Endothelial cell of umbilical vein (primary cell): ENCODE measurements at places on chromosomes 13 and 19. TPM values are rescaled to one million over a fixed set of nuclear protein-coding genes. Genes with fewer than 3 reads are reported as not detected.

Gene JSRP1
- not detected in 2 replicates for total RNA-seq

Gene PET100
- total RNA-seq, result 162 and 172 TPM in 2 replicates

DNA sequence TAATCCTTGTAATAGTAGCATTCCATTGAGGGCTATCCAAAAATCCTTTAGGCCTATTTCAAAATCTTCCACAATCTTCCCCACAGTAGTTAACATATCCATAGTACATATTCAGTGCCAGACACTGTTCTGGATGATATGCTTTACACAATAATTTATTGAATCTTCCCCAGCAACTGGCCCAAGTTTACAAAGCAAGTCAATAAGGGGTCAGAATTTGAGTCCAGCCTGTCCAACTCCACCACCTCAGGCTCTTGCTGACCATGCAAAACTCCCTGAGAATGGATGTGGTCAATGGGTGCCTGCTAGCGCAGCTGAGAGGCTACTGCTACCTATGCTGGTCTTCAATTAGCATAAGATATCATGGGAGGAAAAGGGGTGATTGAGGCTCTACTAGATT is 529.6 kb downstream of the FGF9 start:
- H3K27ac ChIP-seq, result no peak overlapping the region
- H3K27me3 ChIP-seq, result no peaks in the 10 kb centered on the region
- no peak for DNase-seq
- no peaks in the 10 kb centered on the region for H3K4me1 ChIP-seq
- H3K36me3 ChIP-seq, result no peaks in the 10 kb centered on the region
- no peak overlapping the region for H3K4me3 ChIP-seq

DNA sequence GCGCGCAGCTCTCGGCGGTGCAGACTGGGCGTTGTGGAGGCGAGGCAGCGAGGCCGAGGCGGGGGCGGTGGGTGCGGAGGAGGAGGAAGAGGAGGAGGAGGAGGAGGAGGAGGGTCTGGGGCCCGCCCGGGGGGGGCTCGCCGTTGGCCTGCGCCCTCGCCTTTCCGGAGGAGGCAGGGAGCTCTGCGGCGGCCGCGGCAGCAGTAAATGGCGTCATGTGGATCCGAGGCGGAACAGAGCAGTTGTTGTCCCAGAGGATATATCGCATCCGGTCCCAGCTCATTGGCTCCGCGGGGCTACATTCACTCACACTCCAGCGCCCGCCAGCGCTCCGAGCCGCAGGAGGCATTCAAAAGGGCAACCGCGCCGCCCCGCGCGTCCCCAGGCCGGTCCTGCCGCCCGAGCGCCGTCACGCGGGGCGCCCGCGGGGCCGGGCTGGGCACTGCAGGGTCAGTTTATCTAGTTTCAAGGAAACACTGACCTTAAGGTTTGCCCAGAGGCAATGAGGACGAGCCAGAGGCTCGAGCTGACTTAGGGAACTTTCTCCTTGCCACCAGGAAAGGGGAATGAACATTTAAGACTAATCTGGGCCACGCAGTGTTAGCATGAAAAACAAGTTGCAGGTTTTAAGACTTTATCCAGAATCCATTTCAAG is at the start of gene SPRY2:
SPRY2 (minus strand) TSS at position 26 of the 655 bp plus-strand sequence. CDS start 3,421 bp downstream, outside the sequence.
- H3K36me3 ChIP-seq, result peaks cover 6% of the 10 kb centered on the region
- H3K4me1 ChIP-seq, result peaks cover 32% of the 10 kb centered on the region
- peak within 1 kb of the TSS; percentile 97 for H3K27ac ChIP-seq
- H3K27me3 ChIP-seq, result no peaks in the 10 kb centered on the region

GRCh38 chr19:46426506-46427162 is 2.1 kb downstream of the PNMA8C start:
- H3K36me3 ChIP-seq, result no peaks in the 10 kb centered on the region
- peaks cover 34% of the 10 kb centered on the region for H3K27me3 ChIP-seq
- H3K4me1 ChIP-seq, result peaks cover 6% of the 10 kb centered on the region
- DNase-seq, result peak; percentile 36

DNA sequence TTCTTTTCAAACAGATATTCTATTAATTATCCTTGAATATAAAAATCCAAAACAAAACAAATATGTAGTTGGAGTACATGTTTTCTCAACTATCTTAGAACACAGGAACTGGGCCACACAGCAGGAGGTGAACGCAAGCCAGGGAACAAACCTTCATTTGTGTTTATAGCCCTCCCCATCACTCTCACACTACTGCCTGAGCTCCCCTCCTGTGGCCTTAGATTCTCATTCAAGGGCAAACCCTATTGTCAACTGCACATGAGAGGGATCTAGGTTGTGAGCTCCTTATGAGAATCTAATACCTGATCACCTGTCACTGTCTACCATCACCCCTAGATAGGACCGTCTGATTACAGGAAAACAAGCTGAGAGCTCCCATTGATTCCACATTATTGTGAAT is 427.1 kb upstream of the PRR20A start:
- H3K4me1 ChIP-seq, result peaks cover 4% of the 10 kb centered on the region
- no peaks in the 10 kb centered on the region for H3K27me3 ChIP-seq
- H3K27ac ChIP-seq, result no peak overlapping the region
- H3K36me3 ChIP-seq, result no peaks in the 10 kb centered on the region
- no peak for DNase-seq

GRCh38 chr13:109816112-109816807 is 29.9 kb upstream of the IRS2 start:
- no peaks in the 10 kb centered on the region for H3K27me3 ChIP-seq
- no peak overlapping the region for H3K27ac ChIP-seq
- H3K4me3 ChIP-seq, result no peak overlapping the region
- no peaks in the 10 kb centered on the region for H3K36me3 ChIP-seq
- DNase-seq, result no peak
- no peaks in the 10 kb centered on the region for H3K4me1 ChIP-seq

DNA sequence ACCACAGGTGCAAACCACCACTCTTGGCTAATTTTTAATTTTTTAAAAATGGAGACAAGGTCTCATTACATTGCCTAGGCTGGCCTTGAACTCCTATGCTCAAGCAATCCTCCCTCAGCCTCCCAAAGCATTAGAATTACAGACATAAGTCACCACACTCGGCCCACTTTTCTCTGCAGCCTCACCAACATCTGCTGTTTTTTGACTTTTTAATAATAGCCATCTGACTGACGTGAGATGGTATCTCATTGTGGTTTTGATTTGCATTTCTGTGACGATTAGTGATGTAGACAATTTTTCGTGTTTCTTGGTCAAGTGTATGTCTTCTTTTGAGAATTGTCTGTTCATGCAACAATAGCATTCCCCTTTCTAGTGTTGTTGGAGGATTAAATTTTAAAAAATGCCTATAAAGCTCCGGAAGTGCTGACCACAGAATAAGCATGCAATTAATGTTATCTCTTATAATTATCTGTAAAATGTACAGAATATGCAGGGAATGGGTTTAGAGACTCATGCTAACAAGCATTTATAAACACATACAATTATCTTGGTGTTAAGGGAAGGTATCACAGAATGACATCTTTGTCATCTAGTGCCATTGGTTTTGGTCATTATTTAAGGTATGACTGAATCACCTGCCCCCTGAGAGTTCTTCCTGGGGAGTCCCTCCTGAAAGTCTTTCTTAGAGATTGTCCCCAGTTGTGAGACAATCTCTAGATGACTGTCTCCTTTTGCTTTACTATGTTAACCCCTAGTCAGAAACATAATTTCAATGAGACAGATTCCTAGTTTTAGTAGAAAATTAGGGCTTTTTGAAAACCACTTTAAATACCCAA is 118.5 kb upstream of the SERTM1 start:
- H3K4me3 ChIP-seq, result no peak overlapping the region
- H3K27me3 ChIP-seq, result no peaks in the 10 kb centered on the region
- H3K27ac ChIP-seq, result no peak overlapping the region
- H3K4me1 ChIP-seq, result no peaks in the 10 kb centered on the region
- no peaks in the 10 kb centered on the region for H3K36me3 ChIP-seq
